ENCODE measurements at places on chromosomes 1 and 21. TPM values are rescaled to one million over a fixed set of nuclear protein-coding genes. Genes with fewer than 3 reads are reported as not detected.

PTAFR gene
- total RNA-seq, result 6.5 TPM

TSACC gene
- total RNA-seq, result not detected

BATF3 gene
- total RNA-seq, result 26.6 TPM

SLFNL1 gene
- 0.68 TPM for total RNA-seq

Measured in thoracic aorta (tissue), 2 donors.